ENCODE measurements at places on chromosomes 3 and 15. TPM values are rescaled to one million over a fixed set of nuclear protein-coding genes. Genes with fewer than 3 reads are reported as not detected.

GRCh38 chr15:64948916-64949315 lies 37.2 kb downstream of the ANKDD1A start:
- no peak for DNase-seq

DNA sequence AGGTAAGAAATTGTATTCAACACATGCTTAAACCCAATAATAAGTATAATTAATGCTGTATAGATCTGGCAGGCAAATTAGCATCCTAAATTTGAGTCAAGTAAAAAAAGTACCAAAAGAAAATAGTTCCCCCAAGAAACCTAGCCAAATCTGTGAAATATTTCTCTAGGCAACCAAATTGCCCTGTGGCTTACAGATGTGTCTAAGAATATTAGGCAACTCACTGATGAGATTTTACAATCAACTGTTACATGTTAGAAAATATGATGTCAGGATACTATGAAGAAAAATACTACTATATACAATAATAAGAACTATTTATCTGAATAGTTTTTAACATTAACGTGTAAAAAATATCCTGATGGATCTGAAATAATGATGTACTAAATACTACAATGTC lies 397.1 kb downstream of the TIGIT start:
- DNase-seq, result no peak

- no peak for DNase-seq
Measured at GRCh38 chr15:79874242-79874641, 22.6 kb downstream of the MTHFS start.

GRCh38 chr3:155958676-155959075 lies 88.2 kb downstream of the GMPS start:
- DNase-seq, result no peak

Gene CCR5
- total RNA-seq, result 1.4 TPM

Gene SKOR1
- 0.21 TPM for total RNA-seq

Gene UBL7
- 15.5 TPM for total RNA-seq

DNA sequence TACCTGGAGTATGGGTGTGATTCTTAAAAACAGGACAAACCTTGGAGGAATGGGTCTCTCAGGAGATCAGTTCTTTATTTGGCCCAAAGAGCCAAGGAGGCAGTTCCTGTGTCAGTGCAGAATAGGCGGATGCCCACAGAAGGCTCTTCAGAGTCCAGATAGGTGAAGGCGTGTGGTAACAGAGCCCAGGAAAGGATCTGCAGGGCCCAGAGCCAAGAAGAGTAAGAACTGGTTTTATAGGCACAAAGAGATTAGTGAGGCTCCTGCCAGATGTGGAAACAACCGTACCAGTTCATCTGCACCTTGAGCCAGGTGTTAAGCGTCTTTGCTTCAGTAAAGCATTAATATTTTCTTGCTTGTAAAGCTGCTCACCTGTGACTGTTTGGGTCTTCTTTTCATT lies 140.1 kb upstream of the BFSP2 start:
- DNase-seq, result no peak
